ENCODE measurements at places on chromosomes 2 and 18.

GRCh38 chr18:8847066-8847755 lies 141.9 kb downstream of the MTCL1 start:
- no peak for DNase-seq

DNA sequence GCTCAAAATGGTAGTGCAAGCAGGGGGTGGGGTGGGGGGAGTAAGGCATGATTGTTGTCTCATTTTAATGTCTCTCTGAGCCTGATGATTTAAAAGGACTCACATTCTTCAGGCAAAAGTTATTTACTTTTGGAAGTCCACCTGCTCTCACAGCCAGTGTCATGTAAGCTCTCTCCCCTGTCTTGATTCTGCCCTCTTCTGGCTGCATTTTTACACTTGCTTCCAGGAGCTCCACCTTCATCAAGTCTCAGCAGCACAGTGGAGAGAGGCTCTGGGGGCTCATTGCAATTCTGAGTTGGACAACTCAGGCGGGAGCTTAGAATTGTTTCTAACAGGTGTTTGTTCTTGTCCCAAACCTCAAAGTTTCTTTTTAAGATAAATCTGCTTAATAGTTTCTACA lies 39.2 kb downstream of the GNAL start:
- DNase-seq = no peak

DNA sequence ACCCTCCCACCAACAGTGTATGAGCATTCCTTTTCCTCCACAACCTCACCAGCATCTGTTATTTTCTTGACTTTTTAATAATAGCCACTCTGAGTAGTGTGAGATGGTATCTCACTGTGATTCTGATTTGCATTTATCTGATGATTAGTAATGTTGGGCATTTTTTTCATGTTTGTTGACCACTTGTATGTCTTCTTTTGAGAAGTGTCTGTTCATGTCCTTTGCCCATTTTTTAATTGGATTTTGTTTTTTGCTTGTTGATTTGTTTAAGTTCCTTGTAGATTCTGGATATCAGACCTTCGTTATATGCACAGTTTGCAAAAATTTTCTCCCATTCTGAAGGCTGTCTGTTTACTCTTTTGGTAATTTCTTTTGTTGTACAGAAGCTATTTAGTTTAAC lies 59.1 kb downstream of the SP100 start:
- no peak for DNase-seq

DNA sequence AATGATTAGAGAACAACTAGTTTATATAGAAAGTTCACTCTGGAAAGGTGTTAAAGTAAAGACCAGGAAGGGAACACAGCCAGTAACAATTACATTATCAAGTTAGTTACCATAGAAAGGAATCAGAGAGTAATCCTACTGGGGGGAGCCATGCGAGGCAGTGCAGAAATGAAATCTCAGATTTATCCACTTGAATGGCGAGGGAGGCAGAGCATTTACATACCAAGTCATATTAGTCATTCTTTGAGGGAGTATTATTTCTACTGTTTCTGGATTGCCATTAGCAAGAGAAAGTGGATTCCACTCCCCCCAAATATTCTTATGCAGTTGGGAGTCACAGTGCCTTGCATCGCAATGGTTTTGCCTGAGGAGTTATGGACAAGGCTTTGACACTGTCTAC lies 472.7 kb upstream of the TRIB2 start:
- no peak for DNase-seq
